ENCODE measurements at places on chromosomes 7 and 10.

GRCh38 chr10:116596062-116596461 lies 5.3 kb downstream of the PNLIPRP1 start:
- DNase-seq: no peak

GRCh38 chr10:5904227-5904626 lies 14.2 kb downstream of the FBH1 start:
- DNase-seq: no peak

- DNase-seq: no peak
These were observed 65.3 kb downstream of the LMBR1 start for GRCh38 chr7:156827587-156828203.

DNA sequence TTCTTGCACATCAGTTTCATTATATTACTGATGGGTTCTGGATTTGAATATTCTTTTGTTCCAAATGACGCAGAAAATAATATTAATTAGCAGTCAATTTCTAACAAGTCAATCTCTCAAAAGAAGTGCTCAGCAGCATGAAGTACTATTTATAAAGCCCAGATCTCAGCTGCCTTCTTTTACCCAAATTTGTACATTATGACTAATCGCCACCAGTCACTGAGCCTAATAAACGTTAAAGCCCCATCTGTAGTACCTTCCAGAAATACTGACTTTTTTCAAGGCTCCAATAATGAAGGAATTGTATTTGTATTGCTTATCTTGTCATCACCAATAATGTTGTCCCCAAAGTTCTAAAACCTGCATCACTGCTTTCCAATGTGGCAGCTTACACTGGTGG lies 540.2 kb downstream of the PARD3 start:
- DNase-seq: no peak

GRCh38 chr10:50314169-50315071 lies 63.1 kb upstream of the ASAH2 start:
- DNase-seq: no peak

GRCh38 chr7:114086537-114086913 lies 167.7 kb upstream of the PPP1R3A start:
- DNase-seq: no peak

DNA sequence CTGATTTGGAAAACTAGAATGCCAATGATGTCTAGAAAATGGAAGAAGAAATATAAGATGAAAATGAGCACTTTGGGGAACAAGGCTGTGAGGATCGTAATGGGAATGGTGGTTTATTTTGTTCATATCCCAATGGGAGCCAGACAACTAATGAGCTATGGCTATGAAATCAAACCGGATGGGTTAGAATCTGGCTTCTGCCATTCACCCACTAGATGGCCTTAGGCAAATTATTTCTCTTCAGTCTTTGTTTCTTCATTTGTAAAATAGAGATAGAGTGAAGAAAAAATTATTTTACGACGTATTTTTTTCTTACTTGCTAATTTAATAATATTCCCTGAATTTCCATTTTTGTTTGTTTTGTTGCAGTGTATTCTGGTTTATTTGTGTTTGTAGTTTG lies 572.1 kb upstream of the IGFBP3 start:
- DNase-seq: no peak

- no peak for DNase-seq
These were observed 3.9 kb upstream of the VGF start for GRCh38 chr7:101169110-101169837.

- no peak for DNase-seq
These were observed 262.6 kb upstream of the NEBL start for GRCh38 chr10:21159669-21160068.

DNA sequence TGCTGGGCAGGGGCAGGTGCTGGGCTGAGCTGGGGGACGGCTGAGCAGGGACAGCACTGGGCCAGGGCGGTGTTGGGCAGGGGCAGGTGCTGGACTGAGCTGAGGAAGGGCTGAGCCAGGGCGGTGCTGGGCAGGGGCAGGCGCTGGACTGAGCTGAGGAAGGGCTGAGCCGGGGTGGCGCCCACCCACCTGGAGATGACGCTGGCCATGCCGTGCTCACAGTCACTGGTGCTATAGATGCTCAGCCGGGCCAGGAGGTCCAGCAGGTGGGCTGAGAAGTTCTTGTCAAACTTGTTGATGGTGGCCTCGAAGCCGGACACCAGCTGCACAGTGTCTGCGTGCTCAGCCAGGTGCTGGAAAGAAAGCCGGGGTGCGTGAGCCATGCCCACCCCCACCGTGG lies 4.4 kb upstream of the ADAM8 start:
- no peak for DNase-seq

DNA sequence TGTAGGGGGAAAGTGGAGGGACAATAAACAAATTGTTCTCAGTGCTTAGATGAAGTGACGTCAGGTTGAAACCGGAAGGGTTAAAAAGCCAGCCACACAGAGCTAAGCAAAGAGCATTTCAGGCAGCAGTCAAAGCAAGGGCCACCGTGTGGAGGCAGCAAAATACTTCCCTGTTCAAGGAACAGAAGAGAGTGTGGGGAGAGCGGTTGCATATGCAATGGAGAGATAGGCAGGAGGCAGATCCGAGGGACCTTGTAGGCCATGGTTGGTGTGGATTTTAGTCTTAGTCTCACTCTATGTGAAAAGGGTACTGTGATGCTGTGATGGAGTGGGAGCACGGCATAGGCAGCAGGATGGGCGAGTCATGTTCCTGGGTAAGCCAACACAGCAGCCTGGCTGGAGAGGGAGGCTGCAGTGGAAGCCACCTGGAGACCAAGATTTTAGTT lies 3.8 kb upstream of the STN1 start:
- DNase-seq: no peak

DNA sequence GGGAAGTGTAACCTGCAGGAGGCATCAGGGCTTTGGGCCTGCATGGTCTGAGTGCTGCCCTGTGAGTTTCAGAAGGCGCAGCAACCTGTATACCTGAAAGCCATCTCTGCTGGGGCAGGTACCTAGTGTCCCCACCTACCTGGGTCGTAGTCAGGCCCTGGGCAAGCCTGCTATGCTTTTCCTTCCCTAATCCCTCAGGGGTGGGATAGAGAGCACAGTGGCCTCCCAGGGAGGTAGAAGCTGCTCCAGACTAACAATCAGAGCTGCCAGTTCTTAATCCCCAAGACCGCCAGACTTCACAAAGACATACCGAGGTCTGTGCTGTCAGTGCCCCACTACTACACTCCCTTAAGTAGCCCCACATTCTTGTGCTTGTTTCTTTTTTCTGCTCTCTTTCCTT lies 52.0 kb downstream of the PTEN start:
- DNase-seq: no peak

DNA sequence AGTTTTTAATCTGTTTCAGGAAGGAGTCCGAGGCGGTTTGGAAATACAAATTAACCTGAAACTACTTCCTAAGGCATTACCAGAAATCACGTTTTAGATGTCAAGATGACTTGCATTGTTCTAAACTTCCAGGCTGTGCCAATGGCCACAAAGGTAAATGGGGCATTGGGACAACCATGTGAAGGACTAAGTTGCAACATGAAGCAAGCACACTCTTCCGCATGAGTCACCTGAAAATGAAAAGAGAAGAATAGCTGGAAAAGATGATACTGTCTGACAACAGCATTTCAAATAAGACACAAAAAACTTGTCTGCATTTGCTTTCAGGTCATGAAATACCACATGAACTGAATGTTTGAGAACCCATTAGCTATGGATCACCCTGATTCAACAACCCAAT lies 262.1 kb downstream of the AHR start:
- DNase-seq: no peak

DNA sequence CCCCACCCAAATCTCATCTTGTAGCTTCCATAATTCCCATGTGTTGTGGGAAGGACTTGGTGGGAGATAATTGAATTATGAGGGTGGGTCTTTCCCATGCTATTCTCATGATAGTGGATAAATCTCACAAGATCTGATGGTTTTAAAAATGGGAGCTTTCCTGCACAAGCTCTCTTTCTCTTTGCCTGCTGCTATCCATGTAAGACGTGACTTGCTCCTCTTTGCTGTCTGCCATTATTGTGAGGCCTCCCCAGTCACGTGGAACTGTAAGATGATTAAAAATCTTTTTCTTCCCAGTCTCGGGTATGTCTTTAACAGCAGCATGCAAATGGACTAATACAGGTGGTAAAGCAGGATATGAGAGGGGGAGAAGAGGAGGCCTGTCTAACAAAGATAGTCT lies 88.3 kb downstream of the TMEM106B start:
- no peak for DNase-seq

- peak; percentile 27 for DNase-seq
These were observed 12.2 kb upstream of the PDK4 start for GRCh38 chr7:95608359-95609173.

DNA sequence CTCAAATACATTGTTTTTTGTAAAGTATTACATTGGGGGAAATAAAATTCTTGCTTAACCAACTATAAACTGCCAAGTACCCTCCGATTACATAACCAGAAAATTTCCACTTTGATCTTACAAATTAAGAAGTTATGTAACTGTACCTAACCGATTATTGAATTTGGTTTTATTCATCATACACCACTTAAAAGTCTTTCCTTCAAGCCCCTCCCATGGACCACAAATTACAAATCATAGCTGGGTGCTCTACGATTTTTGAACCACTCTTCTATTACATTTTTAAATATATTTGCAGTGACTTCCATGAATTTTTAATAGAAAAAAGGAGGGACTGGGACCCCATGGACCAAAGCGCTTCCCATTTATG lies 630 bp downstream of the ZNF680 start:
- no peak for DNase-seq

GRCh38 chr10:94104316-94105000 lies 110.7 kb downstream of the PLCE1 start:
- DNase-seq: no peak

DNA sequence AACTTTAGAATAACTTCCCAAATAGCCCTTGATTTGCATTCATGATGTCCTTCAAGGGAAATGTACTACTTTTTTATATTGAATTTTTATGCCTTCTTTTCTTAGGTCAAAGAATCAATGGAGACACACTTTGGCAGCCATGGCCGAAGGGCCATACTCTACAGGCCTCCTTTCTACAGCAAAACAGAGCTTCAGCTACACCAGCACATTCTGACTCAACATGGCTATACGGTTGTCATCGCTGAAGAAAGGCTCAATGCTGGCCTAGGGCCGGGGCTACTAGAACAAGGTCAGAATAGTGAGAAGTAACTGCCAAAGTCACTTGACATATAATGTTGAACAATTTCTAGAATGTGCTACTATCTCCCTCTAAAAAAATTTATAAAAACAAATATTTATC lies 27.0 kb downstream of the CPED1 start:
- no peak for DNase-seq

GRCh38 chr7:650339-651031 lies 76.0 kb upstream of the DNAAF5 start:
- DNase-seq: no peak

DNA sequence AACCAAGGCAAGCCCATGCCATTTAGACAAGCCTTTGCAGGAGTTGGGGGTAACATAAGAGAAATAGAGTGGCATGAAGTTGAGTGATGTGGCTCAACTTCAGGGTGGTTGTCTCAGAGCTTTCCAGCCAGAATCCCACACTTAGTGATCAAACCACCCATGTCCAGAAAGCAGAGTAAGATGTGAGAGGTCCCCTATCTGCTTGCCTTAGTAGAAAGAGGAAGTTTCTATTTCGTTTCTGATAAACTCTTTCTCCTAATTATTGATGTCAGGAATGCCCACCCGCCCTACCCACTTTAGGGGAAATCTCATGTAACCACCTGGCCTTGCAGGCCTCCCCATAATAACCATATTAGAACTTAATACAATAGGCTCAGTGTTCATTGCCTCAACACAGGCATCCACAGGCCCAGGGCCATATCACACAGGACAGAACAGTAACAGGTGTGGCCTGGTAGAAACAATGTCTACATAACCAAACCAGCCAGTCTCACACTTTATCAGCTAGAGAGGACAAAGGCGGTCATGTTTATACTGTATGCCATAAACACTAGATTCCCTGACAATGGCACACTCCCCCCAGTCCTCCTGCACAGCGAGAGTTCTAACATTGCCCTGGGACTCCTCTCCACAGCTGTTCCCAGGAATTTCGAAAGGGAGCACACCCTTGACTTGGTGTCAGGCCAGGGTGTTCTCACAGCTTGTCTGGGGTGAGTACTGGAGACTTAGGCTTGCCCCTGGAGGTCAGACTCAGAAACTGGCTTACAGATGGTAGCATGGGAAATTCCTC lies 364.4 kb downstream of the CXCL12 start:
- no peak for DNase-seq

- DNase-seq: no peak
These were observed 42.5 kb downstream of the STK17A start for GRCh38 chr7:43625453-43625852.
